H1 (cell line): ENCODE measurements at places on chromosomes 12 and 14.
A peak's percentile ranks its signal among the peaks of the same experiment; 100 is the strongest.

- no peak for DNase-seq
These were observed 5.8 kb downstream of the PHB2 start for GRCh38 chr12:6964605-6965025.

- no peak for DNase-seq
These were observed 65.1 kb downstream of the PCNX1 start for GRCh38 chr14:70972107-70972976.

- no peak for DNase-seq
These were observed 47.3 kb upstream of the MED13L start for GRCh38 chr12:116324654-116325335.

DNA sequence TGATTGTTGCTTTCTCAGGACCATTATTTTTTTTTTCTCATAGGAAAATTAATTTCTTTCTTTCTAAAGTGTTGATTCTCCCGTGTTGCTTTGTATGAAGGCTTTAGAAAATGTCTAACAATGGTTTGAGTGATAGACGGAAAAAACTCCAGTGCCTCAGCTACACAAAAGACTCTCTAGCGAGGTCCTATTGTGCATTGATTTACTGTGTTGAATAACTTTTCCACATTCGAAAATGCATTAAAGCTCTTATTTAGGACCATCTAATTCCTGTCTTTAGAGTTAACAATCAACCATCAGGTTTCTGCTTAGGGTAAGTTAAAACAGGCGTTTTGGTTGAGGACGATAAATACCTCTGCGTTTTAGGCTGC, 99.6 kb downstream of the PTPN11 start:
- DNase-seq, result no peak

DNA sequence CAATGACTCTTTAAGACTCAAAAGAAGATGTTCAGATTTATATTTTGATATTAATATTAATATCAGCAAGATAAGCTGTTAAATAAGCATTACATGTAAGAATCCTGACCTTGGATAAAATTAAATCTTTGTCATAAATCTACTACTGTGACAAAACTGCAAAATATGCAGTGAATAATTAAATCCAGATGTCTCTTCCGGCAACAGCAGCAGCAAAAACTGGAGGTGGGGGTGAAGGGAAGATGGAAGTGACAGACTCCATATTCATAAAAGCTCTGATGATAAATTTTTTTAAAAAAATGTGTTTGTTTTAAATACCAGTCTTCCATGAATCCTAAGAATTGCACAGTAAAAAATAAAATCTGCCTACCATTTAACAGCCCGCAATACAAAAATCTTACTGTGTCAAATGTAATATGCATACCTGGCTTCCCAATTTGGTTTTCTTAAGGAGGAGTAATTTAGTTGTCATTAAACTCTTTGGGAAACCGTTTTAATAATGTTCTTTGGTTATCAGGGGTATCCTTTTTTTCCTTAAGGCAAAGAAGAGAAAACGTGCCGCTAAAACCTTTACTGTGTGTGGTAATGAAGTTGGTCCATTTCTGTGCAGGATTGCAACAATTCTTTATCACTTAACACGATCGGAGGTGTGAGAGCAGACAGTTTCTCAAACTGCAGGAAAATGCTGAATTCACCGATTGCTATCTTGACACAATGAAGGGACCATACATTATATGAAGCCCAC, 478.2 kb downstream of the DIO2 start:
- DNase-seq, result no peak

- DNase-seq, result no peak
These were observed 136.6 kb downstream of the C12orf75 start for GRCh38 chr12:105466901-105467598.

DNA sequence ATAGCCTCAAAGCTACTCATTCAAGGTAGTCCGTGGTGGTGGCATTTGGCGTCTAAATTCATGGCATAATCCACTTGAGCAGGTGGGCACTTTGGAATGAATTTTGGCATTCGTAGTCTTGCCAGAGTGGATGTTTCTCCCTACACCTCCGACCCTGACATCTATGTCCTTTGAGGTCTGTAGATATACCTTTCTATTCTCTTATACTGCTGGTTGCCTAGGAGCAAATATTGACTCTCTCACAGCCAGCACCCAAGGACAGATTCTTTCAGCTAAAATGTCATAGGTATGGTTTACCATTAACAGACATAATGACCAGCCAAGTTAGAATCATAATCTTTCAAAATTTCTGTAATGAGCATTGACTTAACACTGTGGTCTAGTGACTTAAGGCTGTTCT, 47.4 kb upstream of the FLRT2 start:
- no peak for DNase-seq

DNA sequence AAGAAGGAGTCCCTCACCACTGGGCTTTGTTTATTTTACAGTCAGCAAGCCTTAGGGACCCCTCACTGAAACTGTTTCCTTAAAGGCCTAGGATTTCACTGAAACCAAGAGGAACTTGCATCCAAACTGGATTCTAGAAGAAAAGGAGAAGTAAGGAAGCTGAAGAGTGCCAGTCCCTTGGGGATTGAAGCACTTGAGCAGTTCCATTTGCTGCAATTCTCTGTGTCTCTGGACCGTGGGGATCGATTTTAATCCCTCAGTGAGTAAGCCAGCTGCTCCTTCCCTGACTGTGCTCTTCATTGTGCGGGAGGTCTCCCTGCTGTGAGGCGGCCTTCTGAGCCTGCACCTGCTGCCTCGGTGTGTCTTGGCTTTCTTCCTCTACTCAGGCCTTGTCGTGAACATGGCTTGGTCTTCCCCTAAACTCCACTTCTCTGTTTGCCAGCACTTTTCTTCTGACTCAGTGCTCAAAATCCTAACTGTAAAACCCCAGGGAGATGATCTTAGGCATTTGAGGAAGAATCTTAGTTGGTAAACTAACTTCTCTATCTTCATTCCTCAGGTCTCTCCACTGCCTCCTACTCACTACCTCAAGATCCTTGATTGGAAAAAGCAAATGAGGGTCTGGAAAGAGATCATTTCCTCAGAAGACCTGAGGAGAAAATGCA, 132.6 kb downstream of the SLC38A6 start:
- no peak for DNase-seq

DNA sequence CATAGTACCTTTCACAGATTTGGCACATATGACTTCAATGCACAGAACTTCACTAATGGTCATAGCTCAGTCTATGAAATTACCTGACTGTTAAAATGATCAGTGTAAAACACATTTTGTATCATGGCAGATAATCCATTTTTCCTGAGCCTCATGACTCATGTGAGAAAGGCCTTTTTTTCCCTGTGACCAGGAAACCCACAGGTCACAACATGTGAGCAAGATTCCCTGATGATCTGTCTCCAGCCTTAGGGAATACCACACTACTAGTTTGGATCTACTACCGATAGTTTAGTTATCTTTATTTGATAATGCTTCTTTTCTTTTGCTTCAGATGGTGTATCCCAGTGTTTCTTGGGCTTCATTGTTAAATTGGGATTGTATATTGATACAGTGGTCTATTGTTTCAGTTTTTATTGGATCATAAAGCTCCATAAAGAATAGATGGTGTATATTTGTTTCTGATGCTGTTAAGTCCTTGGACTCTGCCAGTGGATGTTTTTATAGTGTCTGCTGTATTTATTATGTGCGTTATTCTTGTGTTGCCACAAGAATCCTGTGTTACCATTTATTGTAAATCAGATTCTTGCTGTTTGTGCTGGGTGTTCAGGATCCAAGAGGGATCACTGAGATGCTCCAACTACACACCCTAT, 248.7 kb upstream of the PELI2 start:
- no peak for DNase-seq

DNA sequence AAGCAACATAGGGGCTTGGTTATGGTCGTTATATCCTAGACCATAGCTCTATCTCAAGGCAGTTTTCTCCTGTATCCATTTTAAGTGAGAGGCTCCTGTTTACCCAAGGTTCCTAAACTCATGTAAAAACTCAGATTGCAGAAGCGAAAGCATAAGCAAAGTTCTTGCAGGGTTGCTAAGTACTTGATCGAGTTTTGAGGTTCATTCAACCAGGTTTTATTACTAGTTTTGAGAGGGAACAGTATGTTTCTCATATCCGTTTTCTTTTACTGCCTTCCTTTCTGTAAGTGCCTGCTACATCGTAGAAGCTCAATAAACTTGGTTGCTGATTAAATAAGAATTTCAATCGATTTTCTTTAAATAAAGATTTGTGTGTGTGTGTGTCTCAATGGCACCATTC, 5.1 kb downstream of the AKAP3 start:
- no peak for DNase-seq

GRCh38 chr12:1130164-1130563, 139.1 kb downstream of the ERC1 start:
- DNase-seq, result no peak

DNA sequence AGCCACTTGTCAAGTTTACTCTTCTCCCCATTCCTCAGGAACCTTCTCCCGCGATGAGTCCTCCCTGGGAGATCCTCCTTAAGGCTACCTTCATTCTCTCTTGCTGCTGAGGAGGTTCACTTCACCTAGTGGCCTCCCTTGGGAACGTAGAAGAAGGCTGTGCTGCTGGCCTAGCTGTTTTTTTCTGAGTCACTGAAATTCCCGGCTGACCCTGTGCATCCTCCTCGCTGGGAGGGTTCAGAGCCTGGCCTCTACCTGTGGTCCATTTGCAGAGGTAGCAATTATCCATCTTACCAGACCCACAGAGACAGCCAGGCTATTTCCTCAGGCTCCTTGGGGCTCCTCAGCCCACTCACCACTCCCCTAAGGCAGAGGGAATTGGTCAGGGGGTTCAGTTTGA, 4.6 kb downstream of the KRT82 start:
- no peak for DNase-seq

DNA sequence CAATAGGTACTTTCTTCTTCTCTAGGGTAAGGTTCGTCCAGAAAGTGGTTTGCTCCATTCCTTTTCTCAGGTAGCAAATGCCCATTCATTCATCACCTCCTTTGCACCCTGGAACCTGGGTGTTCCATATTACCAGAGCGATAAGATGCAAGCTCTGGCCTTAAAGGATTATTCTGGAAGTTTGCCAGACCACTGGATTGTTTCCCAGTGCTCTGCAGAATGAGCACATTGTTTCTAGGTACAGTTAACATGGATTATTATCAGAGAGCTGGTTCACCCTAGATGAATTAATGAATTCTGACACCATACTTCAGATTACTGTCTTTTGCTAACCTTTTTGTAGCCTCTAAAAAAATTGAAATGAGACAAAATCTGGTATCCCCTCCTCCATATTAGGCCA, 170.9 kb upstream of the BMP4 start:
- no peak for DNase-seq

- no peak for DNase-seq
These were observed 21.3 kb upstream of the SNRPF start for GRCh38 chr12:95837240-95838038.

GRCh38 chr14:99541677-99542470, 60.7 kb downstream of the CCNK start:
- no peak for DNase-seq

DNA sequence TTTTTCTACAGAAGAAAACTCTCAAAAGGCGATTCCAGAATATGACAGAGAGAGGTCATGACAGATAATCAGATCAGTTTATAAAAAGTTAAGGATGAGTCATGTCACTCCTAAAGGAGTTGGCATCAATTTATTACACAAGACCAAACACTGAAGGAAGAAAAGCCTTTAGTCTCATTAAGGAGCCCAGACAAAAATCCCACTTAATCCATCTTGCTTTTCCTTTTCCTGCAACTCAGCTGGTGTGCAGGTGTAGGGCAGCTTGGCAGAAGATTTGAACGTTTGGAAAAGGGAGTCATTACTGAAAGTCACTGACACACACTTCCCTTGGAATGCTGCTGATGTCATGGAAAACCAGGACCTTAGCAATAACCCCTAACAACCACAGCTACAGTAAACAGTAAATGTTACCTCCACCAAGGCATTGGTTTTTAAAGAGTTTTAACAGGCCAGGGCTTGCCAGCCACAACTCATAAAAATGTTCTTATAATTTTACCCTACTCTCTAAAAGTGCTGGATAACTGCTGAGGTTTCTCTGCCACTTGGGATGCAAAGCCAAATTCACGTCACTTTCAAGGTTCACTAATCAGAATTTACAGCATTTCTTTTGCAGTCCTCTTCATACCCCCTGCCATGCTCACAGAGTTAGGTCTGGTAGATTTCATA, 320.6 kb downstream of the RAD51B start:
- DNase-seq, result no peak

DNA sequence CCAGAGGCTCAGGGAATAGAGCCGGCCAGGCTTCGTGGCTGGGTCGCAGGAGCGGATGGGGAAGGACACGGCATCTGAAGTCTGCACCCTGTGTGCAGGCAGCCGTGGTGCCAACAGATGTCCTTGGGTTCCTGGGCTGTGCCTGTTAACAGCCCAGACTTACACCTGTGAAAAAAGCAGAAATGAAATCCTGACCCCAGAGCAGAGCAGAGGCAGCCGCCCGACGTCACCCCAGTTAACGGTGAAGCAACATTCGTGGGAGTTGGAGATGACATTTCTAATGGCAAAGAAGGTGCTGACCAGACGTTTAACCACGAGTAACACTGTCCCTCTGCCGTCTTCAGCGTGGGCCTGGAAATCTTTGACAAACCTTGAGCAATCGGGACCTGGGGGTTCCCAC, 200.3 kb upstream of the DIO3 start:
- DNase-seq, result no peak

DNA sequence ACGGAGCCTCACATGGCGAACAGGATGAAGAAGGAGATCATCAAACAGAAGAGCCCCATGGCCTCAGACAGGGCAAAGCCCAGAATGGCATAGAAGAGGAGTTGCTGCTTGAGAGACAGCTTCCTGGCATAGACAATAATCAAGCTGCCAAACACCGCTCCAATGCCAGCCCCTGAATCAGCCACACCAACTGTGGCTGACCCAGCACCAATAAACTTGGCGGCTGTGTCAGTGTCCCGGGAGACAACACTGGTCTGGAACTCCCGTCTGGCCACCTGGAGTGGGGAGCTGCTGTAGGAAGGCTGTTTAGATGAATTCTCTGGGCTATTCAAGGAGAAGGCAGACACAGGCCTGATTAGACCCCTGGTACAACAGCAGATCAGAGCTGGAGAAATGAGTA, 100.1 kb downstream of the HEATR5A start:
- no peak for DNase-seq

DNA sequence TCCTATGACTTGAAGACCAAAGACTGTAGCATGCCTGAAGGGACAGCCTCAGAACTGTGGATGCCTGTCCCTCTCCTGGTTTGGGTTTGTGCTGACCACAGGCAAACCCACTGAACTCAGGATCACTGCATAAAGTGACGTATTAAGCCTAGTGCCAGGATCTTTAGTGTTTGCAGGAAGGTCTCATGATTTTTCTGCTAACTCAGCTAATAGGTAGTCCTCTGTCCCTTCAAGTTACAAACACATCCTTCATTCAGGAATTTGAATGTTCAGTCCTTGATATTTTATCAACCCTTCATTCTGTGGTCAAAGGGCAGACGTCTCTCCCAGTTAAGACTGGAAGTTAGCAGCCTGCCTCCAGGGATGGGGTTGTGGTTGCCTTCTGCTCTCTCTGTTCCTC, 10.3 kb upstream of the OAS3 start:
- peak; percentile 2 for DNase-seq

- no peak for DNase-seq
These were observed 79.6 kb upstream of the PSMA6 start for GRCh38 chr14:35212471-35213142.

GRCh38 chr12:4881266-4882064, 28.2 kb upstream of the KCNA1 start:
- DNase-seq, result no peak
